ENCODE measurements at places on chromosomes 11 and 22. TPM values are rescaled to one million over a fixed set of nuclear protein-coding genes. Genes with fewer than 3 reads are reported as not detected.

DNA sequence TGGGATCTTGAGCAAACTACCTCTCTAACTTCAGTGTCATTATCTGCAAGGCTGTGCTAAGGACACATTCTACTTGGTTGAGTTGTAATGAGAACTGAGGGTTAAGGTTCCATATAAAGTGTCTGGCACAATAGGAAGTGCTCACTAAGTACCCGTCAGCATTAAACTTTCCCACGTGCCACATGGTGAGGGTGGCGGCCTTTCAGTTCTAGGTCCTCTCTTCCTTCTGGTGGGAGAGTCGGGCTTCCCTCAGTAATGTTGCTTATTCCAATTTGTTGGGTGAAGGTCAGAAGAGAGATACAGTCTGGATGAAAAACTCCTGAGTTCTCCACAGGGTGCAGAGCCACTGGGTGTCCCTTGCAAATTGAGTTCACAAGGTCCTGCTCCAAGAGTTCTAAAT lies 4.6 kb upstream of the CD6 start:
- no peak overlapping the region for H3K4me3 ChIP-seq
- no peaks in the 10 kb centered on the region for H3K4me1 ChIP-seq
- peaks cover 3% of the 10 kb centered on the region for H3K27me3 ChIP-seq
- DNase-seq, result no peak

XKR3 gene
- total RNA-seq, result not detected

C1QTNF5 gene
- 0.32 TPM for total RNA-seq

DNA sequence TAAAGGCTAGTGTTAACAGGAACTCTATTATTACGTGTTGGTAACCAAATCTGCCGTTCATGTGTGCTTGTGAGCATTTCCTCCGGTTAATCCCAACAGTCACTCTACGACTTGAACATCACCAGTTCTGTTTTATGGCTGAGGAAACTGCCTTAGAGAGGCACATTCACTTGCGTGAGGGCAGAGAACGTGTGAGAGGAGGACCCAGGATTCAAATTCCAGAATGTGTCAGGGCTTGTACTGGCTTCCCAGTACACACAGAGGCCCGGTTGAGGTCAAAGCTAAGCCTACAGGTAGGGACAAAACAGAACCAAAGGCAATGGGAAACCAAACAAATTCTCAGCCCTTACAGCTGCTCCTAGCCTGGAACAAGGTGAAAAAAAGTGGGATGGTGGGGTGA lies 66.9 kb upstream of the TENM4 start:
- no peak overlapping the region for H3K27ac ChIP-seq
- H3K4me1 ChIP-seq, result no peaks in the 10 kb centered on the region
- H3K27me3 ChIP-seq, result peaks cover 2% of the 10 kb centered on the region
